Stimulated activated CD8-positive, alpha-beta memory T cell treated with anti-CD3 and anti-CD28 coated beads, Interleukin-2, amount 100 ng/mL, for 1 hour (primary cell): ENCODE measurements at places on chromosomes 11 and 22.

GRCh38 chr11:75527130-75527529 lies 1.4 kb upstream of the GDPD5 start:
- DNase-seq, result no peak

GRCh38 chr22:29722587-29722986 lies 2.8 kb downstream of the CABP7 start:
- DNase-seq, result no peak

- no peak for DNase-seq
Observed at GRCh38 chr22:27463121-27463660, 338.4 kb downstream of the MN1 start.

DNA sequence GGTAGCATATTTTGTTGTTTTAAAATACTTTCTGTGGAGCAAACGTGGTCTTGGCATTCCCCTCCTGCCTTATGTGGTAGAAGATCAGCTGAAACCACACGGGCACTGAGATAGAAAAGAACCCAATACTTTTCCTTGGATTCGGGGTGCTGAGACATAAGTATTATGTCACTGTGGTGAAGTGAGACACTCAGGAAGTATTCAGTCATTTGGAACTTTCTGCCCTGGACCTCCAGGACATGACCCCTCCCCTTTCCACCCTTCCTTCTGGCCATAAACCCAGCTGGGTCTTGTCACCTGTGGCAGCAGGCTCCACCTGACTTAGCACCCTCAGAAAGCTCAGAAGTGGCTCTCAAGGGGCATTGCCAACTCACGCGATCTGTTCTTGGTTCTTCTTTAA lies 123.4 kb downstream of the SWAP70 start:
- no peak for DNase-seq

GRCh38 chr22:49437356-49437755 lies 390.3 kb downstream of the BRD1 start:
- no peak for DNase-seq

GRCh38 chr22:37476389-37477329 lies 9.5 kb downstream of the MFNG start:
- DNase-seq, result no peak

DNA sequence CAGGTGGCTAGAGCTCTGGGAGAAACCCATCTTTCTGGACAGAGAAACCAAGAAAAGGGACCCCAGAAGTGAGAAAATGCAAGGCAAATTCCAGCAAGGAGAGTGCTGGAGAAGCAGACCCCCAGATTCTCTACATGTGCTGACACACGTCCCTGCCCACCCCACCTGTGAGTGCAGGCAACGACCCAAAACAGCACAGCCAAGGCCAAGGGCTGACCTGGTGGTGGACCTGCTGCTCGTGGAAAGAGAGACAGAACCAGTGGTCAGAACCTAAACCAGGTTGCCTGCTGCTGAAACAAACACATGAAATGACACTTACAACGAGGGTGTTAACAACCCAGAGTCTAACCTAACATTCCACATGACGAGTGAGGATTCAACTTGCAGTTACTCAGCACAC lies 24.6 kb downstream of the TRMU start:
- DNase-seq, result no peak

GRCh38 chr11:116189408-116190170 lies 583.2 kb downstream of the BUD13 start:
- no peak for DNase-seq

- no peak for DNase-seq
Observed at GRCh38 chr22:25485626-25486545, 78.6 kb upstream of the GRK3 start.

GRCh38 chr11:7551571-7551970 lies 37.8 kb downstream of the PPFIBP2 start:
- no peak for DNase-seq

- DNase-seq, result no peak
Observed at GRCh38 chr11:43688394-43688793, 7.9 kb downstream of the HSD17B12 start.

- no peak for DNase-seq
Observed at GRCh38 chr11:78338702-78339101, 78.9 kb downstream of the GAB2 start.

DNA sequence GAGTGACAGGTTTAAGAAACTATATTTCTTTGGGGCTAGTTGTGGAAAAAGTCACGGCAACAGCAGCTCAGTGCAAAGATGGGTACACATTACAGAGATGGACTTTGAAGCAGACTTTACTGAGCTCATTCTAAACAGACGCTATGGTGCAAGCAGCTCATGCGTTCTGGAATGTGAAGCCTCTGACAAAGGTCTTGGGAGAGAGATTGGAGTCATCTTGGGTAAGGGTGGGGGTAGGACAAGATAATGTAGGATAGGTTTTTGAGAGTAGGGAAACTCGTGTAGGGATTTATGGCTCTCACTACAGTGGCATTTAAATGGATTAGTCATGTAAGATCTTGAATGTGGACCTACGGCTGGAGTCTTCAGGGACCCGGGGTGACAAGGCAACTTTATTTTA lies 36.2 kb upstream of the CLMP start:
- DNase-seq, result no peak

DNA sequence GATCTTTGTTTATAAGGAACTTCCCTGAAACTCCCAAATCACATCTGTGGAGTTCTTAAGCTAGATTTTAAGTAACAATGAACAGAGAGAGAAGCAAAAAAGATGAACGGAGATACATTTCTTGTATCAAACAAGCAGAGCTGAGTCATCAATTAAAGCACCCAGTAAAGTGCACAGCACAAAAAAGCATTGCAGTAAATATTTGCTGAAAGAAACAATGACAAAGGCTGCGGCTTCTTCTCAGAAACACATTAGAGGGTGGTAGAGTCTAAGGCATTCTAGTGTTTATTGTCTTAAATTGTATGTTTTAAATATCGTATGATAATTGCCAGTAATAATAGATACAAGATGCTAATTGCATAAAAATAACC lies 941.6 kb upstream of the CHORDC1 start:
- DNase-seq, result no peak

- no peak for DNase-seq
Observed at GRCh38 chr11:118918128-118918685, 7.5 kb downstream of the BCL9L start.
